Activated gamma-delta T cell (primary cell): ENCODE measurements at places on chromosomes 3 and 15.

GRCh38 chr3:141126661-141127343 is 75.7 kb downstream of the SPSB4 start:
- no peak for DNase-seq

- DNase-seq, result no peak
Measured at GRCh38 chr3:161250116-161250515, 29.0 kb downstream of the NMD3 start.

GRCh38 chr3:175489406-175489805 is 630.3 kb downstream of the NAALADL2 start:
- DNase-seq, result no peak

- DNase-seq, result no peak
Measured at GRCh38 chr3:49716691-49717210, 2.7 kb downstream of the AMIGO3 start.

DNA sequence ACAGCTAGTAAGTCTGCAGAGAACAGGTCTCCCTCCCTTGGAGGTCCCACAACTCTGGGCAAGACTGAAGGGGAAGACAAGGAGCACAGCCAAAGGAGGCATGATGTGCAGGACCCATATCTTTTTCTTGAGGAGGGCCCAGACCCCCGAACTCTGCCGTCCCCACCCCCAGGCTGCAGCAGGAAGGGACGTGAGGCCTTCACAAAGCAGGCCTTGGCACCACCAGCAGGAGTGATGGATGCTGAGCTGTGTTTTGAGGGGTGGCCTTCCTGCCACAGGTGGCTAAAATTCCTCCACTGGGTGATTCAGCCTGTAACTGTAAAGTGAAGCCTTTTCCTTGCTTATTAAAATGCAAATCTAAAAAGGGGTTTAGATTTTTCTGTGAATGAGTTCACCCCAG is 8.6 kb downstream of the PLA2G4D start:
- DNase-seq, result no peak

DNA sequence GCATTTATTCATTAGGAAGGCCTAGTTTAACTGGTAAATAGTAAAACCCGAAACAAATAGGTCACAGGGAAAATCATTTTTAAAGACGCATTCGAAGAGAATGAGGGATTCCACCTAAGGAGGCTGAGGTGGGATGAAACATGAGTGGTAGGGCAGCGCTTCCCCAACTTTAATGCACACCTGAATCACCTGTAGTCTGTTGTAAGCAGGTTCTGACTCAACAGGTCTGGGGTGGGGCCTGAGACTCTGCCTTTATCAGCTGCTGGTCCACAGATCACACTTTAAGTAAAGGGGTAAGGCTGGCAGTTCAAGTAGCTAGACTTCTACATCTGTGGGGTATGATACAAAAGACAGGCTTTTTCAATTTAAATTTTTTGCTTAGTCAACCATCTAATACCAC is 223.5 kb upstream of the UBE2E2 start:
- DNase-seq, result no peak
